ENCODE measurements at places on chromosomes 1 and 21.
A peak's percentile ranks its signal among the peaks of the same experiment; 100 is the strongest.

- DNase-seq: no peak
These were observed 16.1 kb upstream of the SLAMF1 start for GRCh38 chr1:160662910-160663309.

DNA sequence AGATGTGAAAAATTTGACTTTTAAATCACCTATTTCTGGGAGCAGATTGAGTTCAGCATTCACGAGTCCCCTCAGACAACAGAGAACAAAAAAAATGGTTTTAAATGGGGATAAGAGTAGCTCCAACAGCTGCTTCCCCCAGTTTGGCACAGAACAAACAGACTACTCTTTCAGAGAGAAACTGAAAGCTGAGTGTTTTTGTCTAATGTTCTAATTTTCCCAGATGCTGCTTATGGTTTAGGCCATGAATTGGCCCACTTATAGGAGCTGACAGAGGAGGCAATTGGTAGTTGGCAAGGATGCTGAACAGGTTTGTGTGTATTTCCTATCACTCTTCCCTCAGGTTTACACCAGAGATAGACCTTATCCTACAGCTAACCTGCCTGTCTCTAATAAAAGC lies 1637.4 kb upstream of the PRMT6 start:
- DNase-seq: no peak

DNA sequence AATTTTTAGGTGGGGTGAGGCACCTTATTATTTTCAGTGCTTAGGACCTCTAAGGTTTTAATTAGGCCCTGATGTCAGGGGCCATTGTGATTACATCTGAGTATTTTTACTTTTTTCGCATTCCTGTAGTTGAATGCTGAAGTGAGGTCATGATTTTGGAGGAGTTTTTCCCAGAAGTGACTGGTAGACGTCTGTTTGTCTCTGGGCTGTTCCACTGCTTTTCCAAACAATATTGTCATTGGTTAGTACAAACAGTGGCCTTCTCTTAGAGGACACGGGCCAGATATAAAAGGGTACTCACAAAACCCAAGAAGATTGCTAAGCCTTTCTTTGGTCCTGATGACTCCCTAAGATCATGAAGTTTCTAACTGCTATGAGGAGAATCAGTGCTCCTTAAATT lies 7.6 kb upstream of the RASAL2 start:
- DNase-seq: no peak

DNA sequence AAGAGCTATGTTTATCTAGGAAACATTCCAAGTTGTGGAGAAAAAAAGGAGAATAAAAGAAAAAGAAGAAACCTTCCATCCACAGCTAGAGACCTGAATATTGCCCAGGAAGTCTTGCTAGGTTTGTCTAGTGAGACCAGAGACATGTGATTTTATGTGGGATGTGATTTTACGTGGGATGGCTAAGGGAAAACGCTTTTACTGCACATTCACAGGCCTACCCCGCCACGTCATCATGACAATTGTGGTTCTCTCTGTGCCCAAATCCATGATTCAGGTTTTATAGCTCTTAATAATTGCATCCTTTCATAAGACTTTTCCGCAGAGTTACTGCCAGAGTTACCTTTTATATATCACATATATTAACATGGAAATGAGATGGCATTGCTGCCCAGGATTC lies 86.4 kb upstream of the SSX2IP start:
- DNase-seq: no peak

- peak; percentile 24 for DNase-seq
These were observed 143.4 kb upstream of the CHRM3 start for GRCh38 chr1:239243006-239243405.

DNA sequence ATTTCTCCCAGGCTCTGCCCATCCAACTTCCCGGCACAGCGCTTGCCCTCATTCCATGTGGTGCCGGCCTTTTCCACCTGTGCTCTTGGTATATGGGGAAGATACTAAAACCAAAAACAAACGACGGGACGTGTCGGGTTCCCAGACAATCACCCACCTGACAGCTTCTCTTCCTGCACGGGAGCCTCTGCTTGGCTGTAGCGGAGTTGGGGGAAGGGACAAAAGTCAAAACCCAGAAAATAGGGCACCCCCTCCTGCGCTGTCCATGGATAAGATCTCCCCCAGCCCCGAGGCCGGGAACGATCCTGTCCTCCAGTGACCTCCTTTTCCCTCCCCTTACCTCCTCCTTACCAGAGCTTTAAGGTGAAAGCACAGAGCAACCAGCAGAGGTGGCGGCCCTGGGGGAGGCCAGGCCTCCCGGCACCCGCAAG lies 640 bp downstream of the JTB start:
- no peak for DNase-seq

All from H7 (cell line).